ENCODE measurements at places on chromosomes 13 and 19. TPM values are rescaled to one million over a fixed set of nuclear protein-coding genes. Genes with fewer than 3 reads are reported as not detected.
A peak's percentile ranks its signal among the peaks of the same experiment; 100 is the strongest.

DNA sequence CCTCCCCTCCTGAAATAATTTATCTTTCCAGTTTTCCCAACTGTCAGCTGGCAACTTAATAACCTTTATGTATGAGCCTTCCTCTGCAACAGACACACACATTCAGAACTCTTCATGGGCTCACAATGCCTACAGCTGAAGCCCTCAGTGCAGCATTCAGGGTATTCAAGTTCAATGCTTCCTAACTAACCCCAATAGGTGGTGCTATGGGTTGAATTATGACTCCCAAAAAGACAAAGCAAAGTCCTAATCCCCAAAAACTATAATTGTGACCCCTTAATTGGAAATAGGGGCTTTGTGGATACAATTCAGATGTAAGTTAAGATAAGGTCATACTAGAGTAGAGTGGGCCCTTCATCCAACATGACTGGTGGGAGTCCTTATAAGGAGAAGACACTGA is 202.2 kb downstream of the SUCLA2 start:
- DNase-seq, result no peak
- no peak overlapping the region for H3K27ac ChIP-seq
- H3K36me3 ChIP-seq, result no peaks in the 10 kb centered on the region
- H3K4me3 ChIP-seq, result no peak overlapping the region
- H3K4me1 ChIP-seq, result no peaks in the 10 kb centered on the region
- H3K27me3 ChIP-seq, result no peaks in the 10 kb centered on the region

- no peak for DNase-seq
- peaks cover 26% of the 10 kb centered on the region for H3K36me3 ChIP-seq
- no peaks in the 10 kb centered on the region for H3K27me3 ChIP-seq
- H3K4me3 ChIP-seq, result no peak overlapping the region
- H3K4me1 ChIP-seq, result peaks cover 6% of the 10 kb centered on the region
Observed at GRCh38 chr19:10104665-10105508, 1.3 kb upstream of the PPAN start.

- peaks cover 23% of the 10 kb centered on the region for H3K36me3 ChIP-seq
- H3K4me3 ChIP-seq, result peak within 1 kb of the TSS; percentile 69
- H3K27me3 ChIP-seq, result no peaks in the 10 kb centered on the region
Observed at GRCh38 chr19:55484593-55485438, at the start of gene NAT14. Gene NAT14, plus strand, starts transcription at chr19:55485188. Its CDS starts 521 bp downstream, at chr19:55485709.

DNA sequence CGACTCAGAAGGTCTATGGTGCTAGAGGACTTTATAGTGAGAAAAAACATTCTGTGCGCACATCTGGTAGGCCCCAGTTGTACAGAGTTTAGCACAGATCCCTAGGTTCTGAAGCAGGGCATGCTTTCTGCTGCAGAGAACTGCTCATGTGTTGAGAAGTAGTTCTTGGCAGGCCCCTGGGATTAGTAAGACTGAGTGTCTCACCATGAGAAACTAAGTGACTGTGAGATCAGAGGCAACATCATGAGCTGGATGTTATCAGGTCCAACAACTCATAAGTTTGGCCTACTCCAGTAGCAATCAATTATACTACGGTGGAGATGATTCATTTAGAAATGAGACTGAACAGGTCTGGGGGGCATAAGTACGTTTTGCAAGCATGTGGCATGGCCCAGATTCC is 507.4 kb upstream of the KLF12 start:
- H3K27ac ChIP-seq, result no peak overlapping the region
- no peak for DNase-seq
- H3K4me1 ChIP-seq, result no peaks in the 10 kb centered on the region
- H3K27me3 ChIP-seq, result no peaks in the 10 kb centered on the region
- no peaks in the 10 kb centered on the region for H3K36me3 ChIP-seq
- H3K4me3 ChIP-seq, result no peak overlapping the region

DNA sequence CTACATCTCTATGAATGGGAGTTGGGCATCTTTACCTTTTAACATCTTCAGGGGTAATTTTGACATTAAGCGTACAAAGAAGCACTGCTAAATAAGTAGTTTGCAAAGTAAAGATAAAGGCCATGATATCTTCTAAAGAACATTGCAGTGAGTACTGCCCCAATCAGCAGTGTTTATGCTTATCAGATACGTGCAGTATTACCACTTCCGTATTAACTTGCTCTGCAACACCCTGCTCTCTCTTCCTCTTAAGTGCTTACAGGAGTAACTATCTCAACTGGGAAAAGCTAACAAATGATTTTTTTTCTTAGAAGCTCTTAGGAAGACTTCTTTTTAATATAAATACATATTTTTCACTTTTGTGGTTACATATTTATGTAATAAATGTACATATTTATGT is 793.7 kb upstream of the SLC10A2 start:
- no peaks in the 10 kb centered on the region for H3K27me3 ChIP-seq
- DNase-seq, result no peak
- no peaks in the 10 kb centered on the region for H3K4me1 ChIP-seq
- no peak overlapping the region for H3K4me3 ChIP-seq
- no peaks in the 10 kb centered on the region for H3K36me3 ChIP-seq
- no peak overlapping the region for H3K27ac ChIP-seq

GRCh38 chr19:694481-695351 is 536 bp downstream of the PRSS57 start:
- H3K4me1 ChIP-seq, result no peaks in the 10 kb centered on the region
- no peaks in the 10 kb centered on the region for H3K36me3 ChIP-seq
- no peak for DNase-seq
- no peak overlapping the region for H3K4me3 ChIP-seq
- no peaks in the 10 kb centered on the region for H3K27me3 ChIP-seq

DNA sequence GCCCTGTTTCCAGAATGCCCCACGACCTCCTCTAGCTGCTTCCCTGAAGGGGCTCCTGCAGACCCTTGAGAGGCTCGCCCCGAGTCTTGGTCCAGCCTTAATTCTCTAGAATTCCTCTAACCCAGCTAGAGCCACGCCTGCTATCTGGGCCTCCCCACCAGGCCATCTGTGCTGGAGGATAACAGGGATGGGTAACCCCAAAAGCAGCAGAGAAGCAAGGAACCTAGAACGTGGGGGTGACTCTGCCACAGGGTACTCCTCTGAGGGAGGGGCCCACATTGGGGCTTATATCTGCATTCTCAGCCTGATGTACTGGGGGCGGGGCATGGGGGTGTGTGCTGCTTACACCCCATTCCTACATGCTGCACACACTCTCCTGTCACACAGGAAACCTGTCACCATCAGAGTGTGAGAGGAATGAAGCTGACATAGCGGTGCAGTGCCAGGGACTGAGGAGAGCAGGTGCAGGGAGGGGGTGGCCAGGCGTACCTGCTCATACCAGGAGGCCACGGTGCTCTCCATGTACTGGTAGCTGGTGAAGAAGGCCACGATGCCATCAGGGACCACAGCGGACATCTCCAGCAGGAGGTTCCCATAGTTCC is 13.8 kb downstream of the KLC3 start:
- H3K36me3 ChIP-seq, result peaks cover 51% of the 10 kb centered on the region
- H3K27ac ChIP-seq, result no peak overlapping the region
- H3K4me1 ChIP-seq, result no peaks in the 10 kb centered on the region
- H3K4me3 ChIP-seq, result no peak overlapping the region
- no peak for DNase-seq

DNA sequence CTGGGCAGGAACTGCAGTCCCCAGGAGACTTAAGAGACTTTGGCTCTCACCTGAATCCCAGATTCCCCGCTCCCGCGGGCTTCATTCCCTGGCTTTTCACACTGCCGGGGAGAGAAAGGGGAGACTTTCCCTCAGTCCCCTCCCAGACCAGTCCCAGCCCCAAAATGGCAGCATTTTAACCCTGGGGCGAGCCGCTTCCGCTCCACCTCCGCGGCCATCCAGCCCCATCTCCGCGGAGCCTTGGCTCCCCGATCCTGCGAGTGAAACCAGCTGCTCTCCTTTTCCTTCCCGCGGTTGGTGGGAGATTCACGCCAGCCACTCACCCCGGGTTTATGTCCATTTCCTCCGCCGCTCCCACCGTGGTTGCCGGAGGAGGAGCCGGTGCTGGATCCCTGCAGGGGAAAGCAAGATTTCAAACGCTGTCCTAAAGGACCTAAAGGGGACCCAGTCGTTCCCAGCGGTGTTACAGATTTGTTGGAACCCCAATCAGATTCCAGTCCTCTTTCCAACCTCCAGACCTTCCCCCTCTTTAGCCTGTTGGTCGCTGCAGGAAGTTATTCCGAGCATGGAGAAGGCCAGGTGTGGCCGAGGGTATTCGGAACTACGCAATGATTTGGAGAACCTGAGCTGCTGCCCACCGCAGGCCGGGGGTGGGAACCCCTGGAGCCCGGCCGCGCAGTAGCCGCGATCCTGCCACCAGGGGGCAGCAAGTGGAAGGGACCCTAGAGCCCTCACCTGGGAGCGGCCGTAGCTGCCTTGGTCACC is 3.4 kb downstream of the DMKN start:
- H3K27me3 ChIP-seq, result peaks cover 13% of the 10 kb centered on the region
- no peak overlapping the region for H3K27ac ChIP-seq

- H3K36me3 ChIP-seq, result no peaks in the 10 kb centered on the region
- no peak overlapping the region for H3K4me3 ChIP-seq
- no peak for DNase-seq
- H3K27ac ChIP-seq, result no peak overlapping the region
Observed at GRCh38 chr13:68125087-68125480, 894.9 kb upstream of the PCDH9 start.

GRCh38 chr13:93375491-93375890 is 148.9 kb downstream of the GPC6 start:
- no peak overlapping the region for H3K27ac ChIP-seq
- H3K4me3 ChIP-seq, result no peak overlapping the region
- no peaks in the 10 kb centered on the region for H3K27me3 ChIP-seq
- no peak for DNase-seq
- H3K4me1 ChIP-seq, result no peaks in the 10 kb centered on the region
- H3K36me3 ChIP-seq, result no peaks in the 10 kb centered on the region

DNA sequence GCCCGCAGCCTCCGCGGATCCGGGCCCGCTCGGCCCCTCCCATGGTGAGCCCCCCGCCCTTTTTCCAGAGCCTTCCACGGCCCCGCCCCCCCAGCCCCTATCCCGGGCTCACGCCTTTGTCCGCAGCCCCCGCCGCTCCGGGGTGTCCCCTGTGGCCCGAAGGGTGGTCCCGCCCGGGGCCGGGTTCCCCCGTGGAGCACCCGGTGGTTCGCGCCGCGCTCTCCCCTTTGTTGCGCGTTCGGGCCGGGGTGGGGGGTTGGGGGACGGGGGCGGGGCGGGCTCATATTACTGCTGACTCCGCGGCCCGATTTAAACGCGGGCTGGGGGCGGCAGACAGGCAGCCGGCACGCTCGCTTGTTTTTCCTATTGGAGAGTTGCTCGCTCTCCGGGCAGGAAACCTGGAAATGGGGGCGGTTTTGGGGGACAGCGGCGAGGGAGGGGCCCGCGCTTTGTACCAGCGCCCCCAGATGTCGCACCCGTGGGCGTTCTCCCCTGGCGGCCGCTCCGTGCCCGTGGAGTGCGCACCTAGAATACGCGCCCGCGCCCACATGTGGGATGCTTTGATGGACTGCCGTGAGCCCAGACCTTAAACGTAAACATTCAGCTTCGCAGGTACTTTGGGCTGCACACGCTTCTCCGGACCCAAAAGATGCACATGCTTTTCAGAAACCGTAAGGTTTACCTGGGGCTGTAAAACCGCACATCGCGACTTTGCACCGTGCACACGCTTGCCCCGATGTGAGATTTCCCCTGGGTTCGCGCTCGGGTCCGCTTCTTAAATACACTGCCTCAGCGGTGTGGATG is 699 bp downstream of the PTOV1 start:
- peak overlapping the region; percentile 98 for H3K4me3 ChIP-seq
- peak overlapping the region; percentile 100 for H3K27ac ChIP-seq
- peaks cover 12% of the 10 kb centered on the region for H3K36me3 ChIP-seq
- H3K27me3 ChIP-seq, result no peaks in the 10 kb centered on the region
- peaks cover 28% of the 10 kb centered on the region for H3K4me1 ChIP-seq

The GJA3 gene
- 24.4 TPM for total RNA-seq

The ZNF570 gene
- 7.0 TPM for total RNA-seq

The LILRB4 gene
- total RNA-seq, result 2.6 TPM

The ONECUT3 gene
- not detected for total RNA-seq

The LAIR1 gene
- total RNA-seq, result 3.9 TPM

The SEMA6B gene
- 21.5 TPM for total RNA-seq

The OVOL3 gene
- total RNA-seq, result not detected

Data from heart left ventricle (tissue), 16 donors.